Dorsolateral prefrontal cortex (tissue), 122 donors: ENCODE measurements at places on chromosomes 6 and 20.

DNA sequence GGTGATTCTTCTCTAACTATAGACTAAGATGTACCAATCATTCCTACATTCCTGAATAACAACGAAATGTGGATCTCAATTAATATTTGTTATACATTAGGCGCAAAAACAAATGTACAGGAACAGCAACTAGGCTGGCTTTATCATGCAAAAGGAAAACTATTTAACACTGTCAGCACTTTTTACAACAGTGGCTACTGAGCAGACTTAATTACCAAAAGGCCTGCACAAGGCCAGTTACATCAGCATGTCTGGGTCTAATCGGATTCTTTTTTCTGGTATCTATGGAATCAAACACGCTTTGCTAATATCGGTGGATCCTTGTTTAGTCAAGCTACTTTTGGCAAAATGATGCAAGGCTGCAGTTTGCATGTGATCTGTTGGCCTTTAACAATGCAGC is 176.5 kb downstream of the UBE3D start:
- no peak for DNase-seq

DNA sequence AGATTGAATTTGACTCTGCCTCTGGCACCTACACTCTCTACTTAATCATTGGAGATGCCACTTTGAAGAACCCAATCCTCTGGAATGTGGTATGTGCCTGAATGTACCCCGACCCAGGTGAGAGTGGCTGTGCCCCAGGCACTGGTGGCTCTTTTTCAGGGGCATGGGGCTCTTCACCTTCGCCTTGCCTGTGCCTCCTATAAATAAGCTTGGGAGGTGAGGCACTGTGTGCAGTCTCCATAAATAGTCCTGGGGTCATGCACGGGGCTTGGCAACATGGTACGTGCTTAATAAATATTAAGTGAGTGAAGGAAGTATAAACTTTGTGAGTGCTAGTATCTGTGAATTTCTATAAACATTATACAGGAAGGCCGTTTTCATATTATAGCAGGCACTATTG is 33.0 kb downstream of the GHRH start:
- DNase-seq, result no peak

GRCh38 chr20:57594092-57594951 is 25.9 kb downstream of the ZBP1 start:
- peak; percentile 24 for DNase-seq

DNA sequence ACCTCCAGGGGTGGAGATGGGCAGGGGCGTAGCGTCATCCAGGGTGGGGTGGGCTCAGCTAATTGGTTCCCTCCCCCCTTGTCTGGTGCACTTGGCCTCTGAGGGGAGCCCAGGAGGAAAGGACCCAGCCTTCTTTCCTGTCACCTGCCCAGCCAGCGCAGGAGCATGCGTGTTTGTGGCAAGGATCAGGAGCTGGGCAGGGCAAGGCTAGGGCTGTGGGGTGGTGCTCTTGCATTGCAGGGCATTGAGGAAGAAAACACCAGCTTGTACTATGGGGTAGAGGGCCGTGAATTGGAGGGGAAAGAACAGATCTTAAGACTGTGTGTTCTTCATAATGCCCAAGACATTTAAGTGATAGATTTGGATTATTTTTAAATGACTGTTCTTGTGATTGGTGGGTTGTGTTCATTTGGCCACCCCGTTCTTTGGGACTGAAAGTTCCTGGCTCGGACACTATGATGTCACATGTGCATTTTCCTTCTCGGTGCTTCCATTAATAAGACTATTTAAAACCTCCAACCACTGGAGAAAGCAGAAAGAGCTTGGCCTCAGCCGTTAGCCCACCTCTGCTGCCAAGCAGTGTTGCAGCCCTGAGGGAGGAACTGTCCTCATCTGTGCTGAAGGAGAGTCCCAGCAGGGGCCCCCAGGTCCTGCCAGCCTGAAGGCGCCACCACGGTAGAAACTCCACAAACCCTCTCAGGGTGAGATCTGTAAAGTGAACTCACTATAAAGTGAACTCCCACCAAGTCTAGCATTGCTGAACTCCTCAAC is 136.2 kb upstream of the INSM1 start:
- DNase-seq, result no peak

- no peak for DNase-seq
These were observed 6.5 kb downstream of the ASXL1 start for GRCh38 chr20:32364554-32365208.

- DNase-seq, result no peak
These were observed 29.8 kb downstream of the TGM2 start for GRCh38 chr20:38135271-38135650.

DNA sequence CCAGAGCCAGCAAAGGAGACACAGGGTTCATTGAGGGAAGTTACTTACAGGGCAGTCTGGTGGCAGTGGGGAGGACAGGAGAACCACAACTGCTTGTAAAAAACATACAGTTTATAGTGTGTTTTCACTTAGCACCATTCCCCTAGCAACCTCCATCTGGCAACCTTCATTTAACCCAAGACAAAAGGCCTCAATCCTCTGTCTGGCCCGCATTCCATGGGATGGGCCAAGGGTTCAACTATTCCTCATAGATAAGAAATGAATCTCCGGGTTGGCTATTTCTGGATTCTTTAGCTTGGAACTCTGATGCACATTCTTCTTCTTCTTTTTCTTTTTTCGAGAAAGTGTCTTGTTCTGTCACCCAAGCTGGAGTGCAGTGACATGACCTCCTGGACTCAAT is 26.3 kb upstream of the FYN start:
- DNase-seq, result no peak

GRCh38 chr6:50185006-50185405 is 135.3 kb upstream of the DEFB112 start:
- DNase-seq, result no peak

GRCh38 chr6:57432919-57433684 is 115.7 kb downstream of the PRIM2 start:
- DNase-seq, result no peak

DNA sequence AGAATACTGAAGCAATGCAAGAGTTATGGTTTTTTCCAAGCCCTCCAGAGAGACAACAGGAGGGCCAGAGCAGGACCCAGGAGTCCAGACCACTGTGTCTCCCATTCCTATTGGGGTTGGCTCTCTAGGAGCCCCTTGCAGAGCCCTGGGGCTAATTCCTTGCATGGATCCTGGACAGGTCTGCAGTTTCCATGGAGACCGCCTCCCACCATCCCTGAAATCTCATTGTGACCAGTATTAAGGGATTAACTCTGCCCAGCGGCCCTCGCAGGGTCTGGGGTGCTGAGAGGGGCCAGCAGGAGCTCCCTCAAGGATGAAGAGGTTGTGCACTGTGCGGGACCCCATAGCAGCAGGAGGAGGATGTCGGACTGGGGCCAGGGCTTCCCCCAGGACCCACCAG is 34.8 kb downstream of the HNF4A start:
- no peak for DNase-seq

DNA sequence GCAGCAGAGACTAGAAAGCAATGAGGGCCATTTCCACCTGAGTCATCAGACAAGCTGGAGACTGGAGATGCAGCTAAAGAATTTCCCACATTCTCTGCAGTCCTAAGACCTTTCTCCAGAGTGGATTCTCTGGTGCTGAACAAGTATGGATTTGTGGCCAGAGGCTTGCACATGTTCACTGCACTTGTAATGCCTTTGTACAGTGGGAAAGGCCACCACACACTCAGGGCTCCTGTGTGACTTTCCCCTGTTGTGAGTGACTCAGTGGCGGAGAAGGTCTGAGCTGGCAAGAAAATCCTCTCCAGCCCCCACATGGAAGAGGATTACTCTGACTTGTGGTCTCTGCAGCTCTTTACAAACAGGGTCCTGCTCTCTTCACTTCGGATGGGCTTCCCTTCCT is 192.3 kb downstream of the C6orf118 start:
- no peak for DNase-seq

DNA sequence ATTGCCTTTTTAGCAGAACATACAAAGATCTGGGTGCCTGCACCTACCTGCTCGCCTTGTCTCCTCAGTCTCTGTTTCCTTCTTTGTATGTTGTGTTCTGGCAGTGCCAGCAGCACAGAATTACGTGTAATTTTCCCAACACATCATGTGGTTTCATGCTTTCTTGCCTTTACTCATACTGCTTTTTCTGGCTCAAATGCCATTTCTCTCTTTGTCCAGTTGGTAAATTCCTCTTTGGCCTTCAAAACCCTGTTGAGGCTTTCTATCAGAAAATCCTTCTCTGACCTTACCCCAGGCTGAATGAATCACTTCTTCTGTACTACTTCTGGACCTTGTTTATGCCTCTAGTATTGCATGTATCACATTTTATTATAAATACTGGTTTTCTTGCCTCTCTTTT is 31.8 kb downstream of the L3MBTL3 start:
- DNase-seq, result no peak
